ENCODE measurements at places on chromosomes 1 and 21. TPM values are rescaled to one million over a fixed set of nuclear protein-coding genes. Genes with fewer than 3 reads are reported as not detected.
A peak's percentile ranks its signal among the peaks of the same experiment; 100 is the strongest.

DNA sequence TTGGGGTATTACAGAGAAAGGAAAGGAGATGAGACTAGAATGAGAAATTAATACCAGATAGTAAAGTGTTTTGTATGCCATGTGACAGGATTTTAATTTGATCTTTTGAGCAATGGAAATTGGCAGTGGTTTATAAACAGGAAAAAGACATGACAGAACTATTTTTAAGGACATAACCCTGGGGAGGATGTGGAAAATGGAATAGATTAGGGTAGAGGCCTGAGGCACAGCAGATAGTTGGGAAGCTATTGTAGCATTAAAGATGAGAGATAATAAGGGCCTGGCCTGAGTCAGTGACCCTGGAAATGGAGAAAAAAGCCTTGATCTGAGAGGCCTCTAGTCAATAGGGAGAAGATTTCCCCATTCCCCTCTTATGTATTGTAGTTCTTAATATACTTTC is 22.1 kb upstream of the KCNA3 start:
- DNase-seq, result no peak
- H3K27me3 ChIP-seq, result peaks cover 6% of the 10 kb centered on the region
- H3K27ac ChIP-seq, result no peak overlapping the region
- peaks cover 4% of the 10 kb centered on the region for H3K4me1 ChIP-seq

DNA sequence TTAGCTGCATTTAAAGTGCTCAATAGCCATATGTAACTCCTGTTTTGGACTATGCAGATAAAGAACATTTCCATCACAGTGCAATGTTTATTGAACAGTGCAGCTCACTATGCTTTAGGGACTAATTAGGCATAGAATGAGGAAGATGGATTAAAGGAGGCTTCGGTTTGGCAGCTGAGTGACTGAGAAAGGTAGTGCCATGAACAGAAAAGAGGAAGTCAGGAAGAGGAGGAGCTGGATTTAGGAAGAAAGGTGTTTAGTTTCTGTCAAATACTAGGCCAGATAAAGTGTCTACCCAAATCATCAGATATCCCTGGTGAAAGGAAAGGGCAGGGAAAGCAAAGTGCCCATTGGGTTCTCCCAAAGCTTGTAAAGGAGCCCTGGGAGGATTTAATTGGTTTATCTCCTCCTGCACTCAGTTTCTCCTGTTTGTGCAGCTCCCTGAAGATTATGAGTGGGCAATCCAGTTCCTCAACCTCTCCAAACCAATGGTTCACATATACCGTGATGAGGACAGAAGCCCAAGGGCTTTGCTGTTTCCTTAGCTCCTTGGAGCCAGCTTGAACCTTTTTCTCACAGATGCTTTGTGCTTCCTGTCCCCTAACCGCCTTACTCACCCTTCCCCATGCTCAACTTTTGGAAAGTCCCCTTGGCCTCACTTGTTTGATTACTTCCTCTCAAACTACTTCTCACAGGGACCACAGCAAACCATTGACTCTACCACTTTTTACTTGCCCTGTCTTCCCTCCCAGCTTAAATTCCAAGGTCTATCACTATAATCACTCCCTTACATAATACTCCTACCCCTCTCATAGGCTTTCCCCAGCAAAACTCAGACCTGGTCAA is 3.5 kb upstream of the RAP1A start:
- DNase-seq, result peak; percentile 67
- H3K27ac ChIP-seq, result peak overlapping the region; percentile 89
- H3K27me3 ChIP-seq, result no peaks in the 10 kb centered on the region
- peak overlapping the region; percentile 40 for H3K4me3 ChIP-seq

DNA sequence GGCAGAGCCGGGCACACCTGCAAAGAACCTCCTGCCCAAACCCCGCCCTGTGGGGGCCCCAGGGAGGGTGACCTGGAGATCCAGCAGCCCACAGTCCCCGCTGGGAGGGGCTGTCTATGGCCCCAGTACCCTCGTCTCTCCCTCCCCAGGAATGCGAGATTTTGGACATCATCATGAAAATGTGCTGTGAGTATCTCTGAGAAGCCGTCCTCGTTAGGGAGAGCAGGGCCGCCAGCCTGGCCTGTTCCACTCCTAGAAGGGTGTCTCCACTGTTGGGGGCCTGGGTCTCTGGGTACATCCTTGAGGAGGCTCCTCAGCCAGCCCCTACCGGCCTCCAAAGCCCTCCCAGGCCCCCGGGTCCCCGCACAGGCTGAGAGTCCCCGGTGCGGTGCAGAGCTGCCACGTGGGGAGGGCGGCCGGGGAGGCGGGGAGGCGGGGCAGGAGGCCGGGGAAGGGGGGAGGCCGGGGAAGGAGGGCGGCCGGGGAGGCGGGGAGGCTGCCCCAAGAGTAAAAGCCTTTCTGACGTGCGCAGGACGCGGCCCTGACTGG is 18.7 kb downstream of the COL6A1 start:
- no peaks in the 10 kb centered on the region for H3K36me3 ChIP-seq
- peak; percentile 8 for DNase-seq
- no peaks in the 10 kb centered on the region for H3K27me3 ChIP-seq
- no peaks in the 10 kb centered on the region for H3K4me1 ChIP-seq

The HAPLN2 gene
- total RNA-seq, result not detected

All from activated CD4-positive, alpha-beta memory T cell treated with anti-CD3 and anti-CD28 coated beads, Interleukin-2, amount 10 ng/mL, durations not matched to agents 7 days and 5 days (primary cell).